ENCODE measurements at places on chromosomes 6 and 20.

- no peak for DNase-seq
These were observed 48.7 kb downstream of the GFRA4 start for GRCh38 chr20:3614466-3614865.

GRCh38 chr6:165548450-165548849 is 114.6 kb downstream of the PDE10A start:
- DNase-seq = no peak

- DNase-seq = peak; percentile 27
These were observed 11.8 kb downstream of the GNAS start for GRCh38 chr20:58864346-58864745.

DNA sequence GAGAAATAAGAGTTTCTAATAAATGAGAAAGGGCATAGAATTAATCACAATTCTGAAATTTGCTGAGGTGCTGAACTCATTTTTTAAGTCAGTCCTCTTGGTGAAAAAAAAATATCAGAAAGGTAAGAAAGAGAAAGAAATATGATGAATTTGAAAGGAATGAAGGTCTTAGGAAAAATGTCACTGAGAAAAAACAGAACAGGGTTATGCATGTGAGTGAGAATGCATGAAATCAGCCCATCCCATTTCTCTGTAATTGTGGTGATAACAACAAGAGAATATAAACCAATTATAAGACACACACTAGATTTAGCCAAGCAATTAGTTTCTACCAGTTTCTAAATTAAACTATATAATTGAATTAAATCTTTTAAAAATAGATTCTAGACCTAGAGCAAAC is 138.9 kb downstream of the TBX18 start:
- no peak for DNase-seq

DNA sequence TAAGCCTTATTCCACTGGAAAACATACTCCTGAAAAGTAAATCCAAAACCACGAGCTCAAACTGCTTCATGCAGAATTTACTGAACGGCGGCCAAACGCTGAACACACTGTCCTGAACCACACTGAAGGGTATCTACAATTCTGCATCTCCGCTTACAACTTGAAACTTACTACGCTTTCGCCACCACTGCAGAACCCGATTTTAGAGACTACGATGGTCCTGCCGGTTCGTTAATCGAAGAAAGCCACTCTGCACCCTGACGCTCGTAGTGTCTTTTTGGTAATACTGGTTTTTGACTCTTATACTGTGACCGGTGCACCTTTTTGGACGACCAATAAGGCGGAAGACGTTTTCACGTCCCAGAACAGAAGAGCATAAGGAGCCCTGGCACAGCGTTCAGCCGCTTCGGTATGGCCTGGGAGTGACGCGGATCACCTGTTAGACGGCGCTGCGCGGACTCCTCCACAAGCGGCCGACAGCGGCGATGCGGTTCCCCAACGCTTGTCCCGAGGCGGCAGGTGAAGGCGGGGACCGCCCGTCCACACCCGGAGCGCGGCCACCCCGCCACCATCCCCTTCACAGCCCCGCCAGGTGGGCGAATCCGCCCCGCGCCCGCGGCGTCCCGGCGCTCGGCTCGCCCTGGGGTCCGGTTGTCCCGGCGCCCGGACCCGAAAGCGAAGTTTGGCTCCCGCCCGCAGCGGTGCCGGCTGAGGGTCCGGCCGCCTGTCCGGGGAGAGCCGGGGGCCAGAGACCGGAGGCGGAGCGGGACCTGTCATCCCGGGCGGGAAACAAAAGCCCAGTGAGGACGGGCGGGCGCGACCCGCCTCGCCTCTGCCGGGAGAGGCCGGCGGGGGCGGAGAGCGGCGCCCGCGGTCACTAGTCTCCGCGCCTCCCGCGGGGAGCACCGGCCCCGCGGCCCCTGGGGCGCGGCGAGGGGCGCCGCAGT is 784 bp downstream of the FKBP5 start:
- DNase-seq = peak; percentile 72

DNA sequence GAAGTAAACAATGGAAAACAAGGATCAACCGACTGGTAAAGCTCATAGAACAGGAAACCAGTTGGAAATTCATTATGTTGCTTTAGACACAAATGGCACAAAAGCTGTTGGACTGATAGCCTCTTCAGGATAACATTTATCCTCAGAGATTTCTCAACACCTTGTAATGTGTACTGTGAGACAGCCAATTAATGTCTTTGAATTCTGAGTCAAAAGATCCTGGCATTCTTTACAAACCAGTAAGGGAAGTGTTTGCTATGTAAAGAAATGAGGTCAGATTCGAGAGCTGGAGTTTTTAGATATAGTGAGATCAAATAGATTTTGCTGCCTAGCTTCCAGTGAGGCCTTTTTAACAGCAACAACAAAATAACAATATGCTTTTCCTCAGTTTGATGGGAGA is 439.2 kb downstream of the C6orf118 start:
- DNase-seq = no peak

GRCh38 chr6:148240461-148240840 is 102.2 kb upstream of the SASH1 start:
- DNase-seq = no peak

GRCh38 chr6:165453395-165453794 is 144.0 kb upstream of the C6orf118 start:
- DNase-seq = no peak

DNA sequence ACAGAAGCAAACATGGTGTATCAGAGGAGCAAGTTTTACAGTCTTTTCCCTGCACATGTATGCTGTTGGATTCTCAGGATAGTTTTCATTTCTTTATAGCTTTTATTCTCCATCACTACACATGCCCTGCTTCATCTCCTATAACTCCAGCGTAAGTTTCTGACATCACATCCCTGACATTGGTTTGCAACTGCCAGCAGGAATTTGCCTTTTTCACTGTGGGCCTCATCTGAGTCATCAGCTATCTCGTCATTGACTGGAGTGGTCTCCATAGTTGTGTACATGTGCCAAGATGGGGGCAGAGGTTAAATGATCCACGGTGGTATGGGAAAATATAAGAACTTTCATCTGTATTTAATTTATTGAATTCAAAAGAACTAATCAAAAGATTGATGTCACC is 96.7 kb downstream of the SLX4IP start:
- no peak for DNase-seq

DNA sequence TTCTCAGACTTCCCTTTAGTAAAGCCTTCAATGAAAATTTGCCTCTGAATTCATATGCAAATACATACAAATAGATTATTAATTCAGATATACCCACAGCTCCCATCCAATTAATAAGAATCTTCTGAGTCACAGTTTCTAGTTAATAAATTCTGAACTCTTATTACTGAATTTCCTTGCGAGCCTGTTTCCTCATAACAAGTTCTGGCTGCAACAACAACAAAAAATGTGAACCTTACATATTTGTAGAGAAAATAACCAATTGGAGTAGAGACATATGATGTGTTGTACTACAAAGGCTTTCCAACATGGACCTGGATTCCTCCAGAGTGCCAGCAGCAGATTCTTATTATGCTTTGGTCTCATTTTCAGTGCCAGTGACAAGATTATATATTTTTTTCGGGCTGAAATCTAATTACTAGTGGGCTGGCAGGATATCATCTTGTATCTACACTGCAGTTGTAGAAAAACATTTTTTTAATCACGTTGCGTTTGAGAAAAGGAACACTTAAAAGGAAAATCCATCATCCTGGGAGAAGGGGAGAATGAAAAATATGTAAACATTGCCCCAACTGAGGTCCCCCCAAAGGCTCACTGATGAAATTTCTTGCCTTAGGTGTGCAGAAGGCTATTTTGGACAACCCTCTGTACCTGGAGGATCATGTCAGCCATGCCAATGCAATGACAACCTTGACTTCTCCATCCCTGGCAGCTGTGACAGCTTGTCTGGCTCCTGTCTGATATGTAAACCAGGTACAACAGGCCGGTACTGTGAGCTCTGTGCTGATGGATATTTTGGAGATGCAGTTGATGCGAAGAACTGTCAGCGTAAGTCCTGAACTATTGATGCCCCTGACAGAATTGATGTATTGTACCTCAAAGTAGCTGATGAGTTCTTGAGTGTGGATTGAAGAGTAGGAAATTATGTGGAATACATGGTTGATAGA is 404.6 kb downstream of the LAMA2 start:
- DNase-seq = no peak

DNA sequence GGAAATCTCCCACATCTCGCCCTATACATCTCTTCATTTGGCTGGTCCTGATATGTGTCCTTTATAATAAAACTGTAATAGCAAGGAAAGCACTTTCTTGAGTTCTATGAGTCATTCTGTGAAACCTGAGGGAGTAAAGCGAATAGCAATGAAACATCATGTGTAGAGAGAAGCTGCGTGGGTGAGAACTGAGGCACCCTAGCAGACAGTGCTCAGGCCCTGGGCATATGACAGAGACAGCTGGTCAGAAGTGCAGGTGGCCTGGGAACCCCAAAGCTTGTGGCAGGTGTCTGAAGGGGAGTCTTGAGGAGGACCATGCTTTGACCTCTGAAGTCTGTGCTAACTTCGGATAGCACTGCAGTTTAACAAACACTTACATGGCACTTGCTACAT is 1.3 kb upstream of the BLOC1S5 start:
- no peak for DNase-seq

DNA sequence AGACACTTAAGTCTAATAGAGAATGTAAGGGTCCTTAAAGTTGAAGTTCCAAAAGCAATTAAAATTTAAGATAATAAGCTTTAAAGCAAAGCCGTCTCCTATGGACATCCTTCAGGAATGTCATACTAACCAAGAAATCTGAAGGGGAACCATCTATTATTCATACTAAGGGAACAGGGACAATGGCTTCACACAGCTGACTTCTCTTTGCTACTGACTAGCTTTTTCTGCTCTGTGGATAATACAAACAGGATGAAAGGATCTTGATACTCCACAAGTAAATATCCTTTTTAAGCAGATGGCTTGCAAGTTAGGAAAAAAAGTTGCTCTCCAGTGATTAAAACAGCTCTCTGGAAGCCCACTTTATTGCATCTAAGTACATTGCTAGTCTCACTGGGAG is 178.6 kb downstream of the BACH2 start:
- DNase-seq = peak; percentile 26

GRCh38 chr6:109358204-109358603 is 24.1 kb downstream of the CD164 start:
- no peak for DNase-seq

- no peak for DNase-seq
These were observed 22.7 kb downstream of the BCAS1 start for GRCh38 chr20:54047720-54048119.

GRCh38 chr6:115302731-115303130 is 758.0 kb downstream of the FRK start:
- no peak for DNase-seq

DNA sequence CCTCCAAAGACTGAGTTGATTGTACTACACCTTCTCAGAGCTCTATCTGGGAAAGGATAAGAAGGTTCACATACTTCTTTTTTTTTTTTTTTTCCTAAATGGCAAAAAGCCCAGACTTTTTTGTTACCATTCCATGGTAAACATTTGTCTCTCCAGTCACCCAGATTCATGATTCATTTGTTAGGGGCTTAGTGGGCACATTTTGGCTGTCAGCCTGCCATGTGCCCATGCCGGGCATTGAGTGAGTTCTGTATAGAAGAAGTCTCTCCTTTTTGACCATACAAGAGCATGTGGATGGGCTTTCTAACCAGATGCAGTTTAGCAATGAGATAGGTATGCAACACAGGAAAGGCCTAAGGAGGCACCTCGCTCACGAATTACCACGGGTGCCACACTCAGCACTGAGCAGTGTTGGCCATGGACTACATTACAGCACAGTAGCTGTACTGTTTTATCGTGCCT is 447.5 kb upstream of the HSF2 start:
- no peak for DNase-seq

DNA sequence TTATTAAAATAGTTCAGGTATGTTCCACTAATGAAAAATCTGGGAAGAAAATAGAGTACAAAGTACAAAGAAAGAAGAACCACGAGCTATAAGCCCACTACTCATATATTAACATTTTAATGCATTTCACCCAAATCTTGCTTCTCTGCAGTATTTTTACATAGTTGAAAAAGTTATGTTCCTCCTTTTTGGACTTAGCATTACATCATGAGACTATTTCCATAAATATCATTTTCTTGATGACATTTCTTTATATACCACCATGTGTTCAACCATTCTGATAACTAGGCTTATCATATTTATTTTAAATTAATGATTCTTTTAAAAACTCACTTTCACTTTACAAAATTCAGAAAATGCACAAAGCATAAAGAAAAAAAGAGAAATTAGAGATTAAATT is 3.0 kb downstream of the IPCEF1 start:
- no peak for DNase-seq

DNA sequence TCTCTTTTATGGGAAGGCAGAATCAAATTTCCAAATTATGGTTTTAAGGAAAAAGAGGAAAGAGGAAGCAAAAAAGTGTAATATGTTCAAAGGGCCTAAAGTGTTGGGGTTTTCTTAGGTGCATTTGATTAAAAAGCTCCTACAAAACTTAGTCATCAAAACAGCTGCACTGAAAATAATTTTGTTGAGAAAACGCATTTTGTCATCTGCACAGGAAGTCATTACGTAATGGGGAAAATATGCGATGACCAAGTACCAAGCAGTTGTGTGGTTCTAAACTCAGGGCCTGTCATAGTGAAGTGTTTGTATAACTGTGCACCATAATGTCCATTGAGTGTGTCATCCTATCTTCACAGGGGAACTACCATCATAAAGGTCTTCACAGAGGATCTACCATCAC is 15.6 kb downstream of the HAO1 start:
- no peak for DNase-seq

DNA sequence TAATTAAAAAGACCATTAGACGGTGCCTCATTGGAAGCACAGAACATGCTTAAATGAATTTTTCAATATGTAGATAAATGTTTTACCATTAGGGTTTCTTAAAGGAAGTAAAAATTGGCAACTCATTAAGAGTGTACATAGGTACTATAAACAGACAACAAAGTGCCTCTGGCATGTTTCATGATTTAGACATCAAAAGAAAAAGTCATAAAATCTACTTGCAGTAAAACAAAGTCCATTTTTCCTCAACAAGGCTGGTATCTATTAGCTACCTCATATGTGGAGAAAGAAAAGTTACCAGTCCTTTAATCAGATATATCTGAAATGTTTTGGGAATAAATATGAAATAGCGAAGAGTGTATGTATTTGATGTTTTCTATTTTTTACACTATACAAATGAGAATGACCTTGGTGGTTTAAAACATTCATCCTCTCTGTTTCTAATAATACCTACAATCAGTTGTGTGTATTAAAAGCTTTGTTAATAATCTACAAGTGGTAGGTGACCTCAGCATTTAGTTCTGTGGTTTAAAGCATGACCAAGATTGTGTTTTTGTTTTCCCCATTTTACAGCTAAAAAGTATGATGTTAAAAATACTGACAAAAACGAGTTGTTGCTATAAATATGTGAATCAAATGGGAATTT is 87.5 kb downstream of the HDGFL1 start:
- DNase-seq = no peak

GRCh38 chr6:111985202-111985731 is 68.6 kb upstream of the CCN6 start:
- no peak for DNase-seq

- no peak for DNase-seq
These were observed 274.7 kb downstream of the CDKAL1 start for GRCh38 chr6:20808924-20809323.

GRCh38 chr20:3190681-3191111 is 13.8 kb downstream of the DDRGK1 start:
- DNase-seq = no peak

- no peak for DNase-seq
These were observed 197.4 kb upstream of the POU3F2 start for GRCh38 chr6:98636941-98637340.

GRCh38 chr6:151524059-151524458 is 30.2 kb downstream of the CCDC170 start:
- no peak for DNase-seq

- DNase-seq = no peak
These were observed 55.6 kb downstream of the BMP5 start for GRCh38 chr6:55819811-55820210.

Data from NCI-H82 (cell line).